ENCODE measurements at places on chromosomes 2 and 18.
A peak's percentile ranks its signal among the peaks of the same experiment; 100 is the strongest.

- no peak for DNase-seq
These were observed 113.6 kb downstream of the CELF4 start for GRCh38 chr18:37452015-37452414.

- peak; percentile 83 for DNase-seq
These were observed 161.0 kb upstream of the ZFP36L2 start for GRCh38 chr2:43387092-43388062.

GRCh38 chr18:73924836-73925235 lies 222.8 kb downstream of the FBXO15 start:
- no peak for DNase-seq

DNA sequence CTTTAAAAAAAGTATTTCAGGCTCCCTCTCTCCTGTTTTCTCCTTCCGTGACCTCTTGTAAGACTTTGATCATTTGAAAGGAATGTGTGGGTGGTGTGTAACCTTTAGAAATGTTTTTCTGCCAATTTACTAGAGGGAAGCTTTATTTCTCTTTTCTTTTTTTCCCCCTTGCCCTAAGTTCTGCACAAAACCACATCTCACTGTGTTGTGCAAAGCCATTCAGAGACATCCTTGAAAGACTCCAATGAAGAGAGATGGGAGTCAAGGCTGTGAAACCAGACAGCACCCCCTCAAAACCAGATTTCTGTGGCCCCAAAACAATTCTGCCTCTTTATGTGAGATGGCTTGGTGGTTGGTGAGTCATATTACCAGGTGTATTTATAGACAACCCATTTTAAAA lies 184.6 kb upstream of the ERBB4 start:
- no peak for DNase-seq

- no peak for DNase-seq
These were observed 33.3 kb downstream of the UXS1 start for GRCh38 chr2:106160786-106161261.

GRCh38 chr2:85071096-85071495 lies 62.1 kb upstream of the TCF7L1 start:
- DNase-seq = no peak

GRCh38 chr2:205738117-205738968 lies 56.0 kb downstream of the NRP2 start:
- no peak for DNase-seq

DNA sequence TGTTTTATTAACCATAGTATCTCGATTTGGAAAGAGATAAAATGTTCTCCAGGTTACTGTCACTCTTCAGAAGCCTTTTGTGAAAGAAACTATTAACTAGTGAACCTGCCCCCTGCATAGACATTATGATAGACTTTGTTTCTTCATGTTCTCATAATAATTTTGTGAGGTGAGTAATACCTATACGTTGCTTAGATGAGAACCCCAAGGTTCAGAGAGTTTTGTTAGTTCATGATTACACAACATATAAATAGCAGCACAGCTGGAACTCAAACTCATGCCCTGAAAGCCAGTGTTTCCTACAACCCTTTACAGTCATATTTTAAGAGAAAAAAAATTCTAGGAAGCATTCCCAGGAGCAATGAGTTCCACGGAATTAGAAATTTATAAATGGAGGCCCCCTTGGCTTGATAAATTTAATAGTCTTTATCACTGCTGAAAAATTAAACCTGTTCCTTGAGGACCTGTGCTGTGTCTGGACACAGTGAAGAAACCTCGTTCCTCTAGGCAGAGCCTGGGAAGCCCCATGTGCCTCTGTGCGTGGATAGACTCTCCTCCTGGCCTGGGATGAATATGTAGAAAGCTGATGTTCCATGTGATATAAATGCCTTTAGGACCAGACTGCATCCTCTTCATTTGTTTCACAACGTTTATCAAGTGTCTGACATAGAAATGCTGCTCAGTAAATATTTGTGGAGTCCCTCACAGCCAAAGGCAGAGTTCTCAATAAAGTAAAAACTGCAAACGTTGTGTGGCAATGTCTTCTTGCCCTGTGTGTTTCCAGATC lies 1257.0 kb upstream of the GYPC start:
- peak; percentile 25 for DNase-seq

DNA sequence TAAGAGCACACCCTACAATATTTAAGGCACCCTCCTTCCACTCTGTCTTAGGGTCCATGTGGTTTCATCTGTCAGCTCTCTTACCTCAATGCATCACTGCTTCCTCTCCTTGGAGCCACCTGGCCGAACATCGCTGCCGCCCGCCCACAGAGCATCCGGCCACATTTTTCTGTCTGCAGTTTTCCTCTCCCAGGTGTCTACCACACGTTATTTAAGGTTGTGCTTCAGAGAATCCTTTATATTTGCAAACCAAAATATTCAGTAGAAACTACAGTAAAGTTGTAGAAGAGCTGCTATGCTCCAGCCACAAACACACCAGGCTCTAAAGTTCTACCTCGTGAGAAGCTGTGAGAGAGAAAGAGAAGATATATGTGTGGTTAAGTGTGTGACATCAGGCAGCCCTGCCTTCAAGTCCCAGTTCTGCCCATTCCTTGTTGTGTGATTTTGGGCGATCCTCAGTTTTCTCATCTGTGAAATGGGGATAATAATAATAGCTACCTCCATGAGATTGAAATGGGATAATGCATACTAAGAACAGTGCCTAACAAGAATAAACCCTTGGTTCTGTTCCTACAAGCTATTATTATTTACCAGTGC lies 4.9 kb upstream of the STK17B start:
- DNase-seq = peak; percentile 94

- DNase-seq = no peak
These were observed 40.6 kb upstream of the MSTN start for GRCh38 chr2:190103144-190103543.

DNA sequence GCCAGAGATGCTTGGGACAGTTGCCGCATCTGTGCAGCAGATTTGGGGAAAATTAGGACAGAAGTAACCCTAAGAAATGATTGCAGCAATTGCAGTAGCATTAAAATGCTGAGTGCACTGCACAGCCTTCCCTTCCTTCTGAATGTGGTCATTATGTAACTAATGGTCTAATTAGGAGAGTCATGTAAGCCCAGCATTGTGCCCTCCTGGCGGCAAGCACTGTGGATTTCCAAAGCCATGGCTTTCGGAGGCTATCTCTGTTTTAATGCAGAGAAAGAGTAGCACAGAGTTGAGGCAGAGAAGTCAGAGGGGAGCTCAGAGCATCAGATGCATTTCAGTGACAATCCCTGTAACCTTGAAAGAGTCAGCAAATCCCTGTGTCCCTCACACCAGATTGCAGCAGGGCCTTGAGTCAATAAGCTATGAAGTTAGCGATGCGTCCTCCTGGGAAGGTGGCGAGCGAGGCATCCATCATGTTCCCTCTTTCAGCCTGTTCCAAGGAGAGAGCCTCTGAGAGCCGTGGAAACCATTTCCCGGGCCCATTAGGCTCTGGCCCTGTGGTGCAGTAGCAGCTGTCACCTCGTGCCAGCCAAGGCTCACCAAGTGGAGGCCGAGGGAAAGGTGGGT lies 307.2 kb downstream of the FBXO15 start:
- no peak for DNase-seq

DNA sequence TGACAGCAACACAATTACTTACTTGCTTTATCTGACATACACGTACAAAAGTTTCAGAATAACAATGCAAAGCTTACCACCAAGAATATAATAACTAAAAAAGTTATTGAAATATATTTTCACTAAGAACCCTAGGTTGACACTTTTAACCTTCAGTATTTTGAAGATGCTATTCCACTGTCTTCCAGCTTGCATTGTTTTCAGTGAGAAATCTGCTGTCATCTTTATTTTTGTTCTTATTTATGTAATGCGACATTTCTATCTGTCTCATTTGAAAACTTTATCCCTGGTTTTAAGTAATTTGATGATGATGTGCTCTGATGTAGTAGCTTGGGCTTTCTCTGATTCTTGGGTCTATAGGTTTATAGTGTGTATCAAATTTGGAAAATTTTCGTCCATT lies 165.0 kb upstream of the SMIM21 start:
- DNase-seq = no peak

DNA sequence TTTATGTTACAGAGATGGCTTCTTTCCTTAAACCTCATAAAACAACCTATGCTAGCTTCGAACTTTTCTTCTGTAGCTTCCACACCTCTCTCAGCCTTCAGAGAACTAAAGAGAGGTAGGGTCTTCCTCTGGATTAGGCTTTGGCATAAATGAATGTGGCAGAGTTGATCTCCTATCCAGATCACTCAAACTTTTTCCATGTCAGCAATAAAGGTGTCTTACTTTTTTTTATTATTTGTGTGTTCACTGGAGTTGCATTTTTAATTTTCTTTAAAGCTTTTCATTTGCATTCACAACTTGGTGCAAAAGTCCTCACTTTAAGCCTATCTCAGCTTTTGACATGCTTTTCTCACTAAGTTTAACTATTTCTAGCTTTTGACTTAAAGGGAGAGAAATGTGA lies 66.0 kb downstream of the LANCL1 start:
- DNase-seq = no peak
